Activated CD8-positive, alpha-beta T cell treated with anti-CD3 and anti-CD28 coated beads for 36 hours (primary cell): ENCODE measurements at places on chromosomes 6 and 20. TPM values are rescaled to one million over a fixed set of nuclear protein-coding genes. Genes with fewer than 3 reads are reported as not detected.

The OPRM1 gene
- total RNA-seq: not detected

The HTR1E gene
- not detected for total RNA-seq

The RIPPLY2 gene
- total RNA-seq: not detected

The SLC22A1 gene
- 0.31 TPM for total RNA-seq

The FRK gene
- total RNA-seq: 0.07 TPM
